ENCODE measurements at places on chromosomes 5 and 9.

DNA sequence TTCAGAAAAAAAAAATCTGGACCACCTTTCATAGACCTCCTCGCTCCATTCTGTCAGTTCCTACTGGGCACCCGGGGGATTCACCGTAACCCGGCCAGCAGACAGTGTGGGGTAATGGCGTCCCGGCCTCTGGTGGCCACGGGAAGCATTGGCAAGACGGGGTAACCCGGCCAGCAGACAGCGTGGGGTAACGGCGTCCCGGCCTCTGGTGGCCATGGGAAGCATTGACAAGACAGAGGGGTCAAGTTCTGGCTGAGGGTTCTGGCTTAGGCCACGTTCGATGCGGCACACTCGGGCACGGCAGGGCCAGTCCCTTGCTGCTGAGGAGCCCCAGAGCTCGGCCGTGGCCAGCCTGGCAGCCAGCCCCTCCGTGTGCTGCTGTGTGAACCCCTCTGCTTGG is 116.2 kb upstream of the RAPGEF1 start:
- DNase-seq, result no peak

- no peak for DNase-seq
Measured at GRCh38 chr5:125848751-125849150, 574.5 kb upstream of the GRAMD2B start.

- DNase-seq, result no peak
Measured at GRCh38 chr5:153555420-153556114, 65.1 kb downstream of the GRIA1 start.

- DNase-seq, result no peak
Measured at GRCh38 chr9:1878811-1879210, 136.3 kb upstream of the SMARCA2 start.
